ENCODE measurements at places on chromosomes 3 and 15. TPM values are rescaled to one million over a fixed set of nuclear protein-coding genes. Genes with fewer than 3 reads are reported as not detected.

GRCh38 chr3:188279502-188280335 lies 125.8 kb downstream of the LPP start:
- DNase-seq: no peak

DNA sequence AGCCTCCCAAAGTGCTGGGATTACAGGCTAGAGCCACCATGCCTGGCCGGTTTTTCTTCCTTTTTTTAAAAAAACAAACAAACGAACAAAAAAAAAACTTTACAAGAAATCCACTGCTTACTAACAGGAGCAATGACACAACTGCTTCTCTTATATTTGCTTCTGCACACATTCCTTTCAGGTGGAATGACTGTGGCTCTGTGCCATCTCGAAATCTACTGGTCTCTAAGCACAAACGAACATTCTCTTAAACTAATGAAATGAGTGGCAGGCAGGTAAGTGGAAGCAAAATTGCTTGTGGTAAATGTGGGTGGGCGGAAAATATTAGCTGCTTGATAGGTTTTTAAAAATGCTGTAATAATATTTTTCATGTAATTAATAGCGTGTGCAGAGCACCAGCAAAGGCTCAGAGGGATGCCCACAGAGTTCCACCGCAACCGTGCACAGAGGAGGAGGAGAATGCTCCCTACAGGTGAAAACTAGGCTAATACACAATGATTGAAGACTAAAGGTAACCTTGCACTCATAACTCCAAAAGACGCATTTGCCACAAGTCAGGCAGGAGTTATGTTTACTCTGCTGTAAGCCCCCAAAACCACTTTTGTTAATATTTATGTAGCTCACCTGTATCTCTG lies 77.4 kb downstream of the LSAMP start:
- DNase-seq: no peak

GRCh38 chr3:182979103-182979673 lies 1.1 kb downstream of the DCUN1D1 start:
- DNase-seq: no peak

DNA sequence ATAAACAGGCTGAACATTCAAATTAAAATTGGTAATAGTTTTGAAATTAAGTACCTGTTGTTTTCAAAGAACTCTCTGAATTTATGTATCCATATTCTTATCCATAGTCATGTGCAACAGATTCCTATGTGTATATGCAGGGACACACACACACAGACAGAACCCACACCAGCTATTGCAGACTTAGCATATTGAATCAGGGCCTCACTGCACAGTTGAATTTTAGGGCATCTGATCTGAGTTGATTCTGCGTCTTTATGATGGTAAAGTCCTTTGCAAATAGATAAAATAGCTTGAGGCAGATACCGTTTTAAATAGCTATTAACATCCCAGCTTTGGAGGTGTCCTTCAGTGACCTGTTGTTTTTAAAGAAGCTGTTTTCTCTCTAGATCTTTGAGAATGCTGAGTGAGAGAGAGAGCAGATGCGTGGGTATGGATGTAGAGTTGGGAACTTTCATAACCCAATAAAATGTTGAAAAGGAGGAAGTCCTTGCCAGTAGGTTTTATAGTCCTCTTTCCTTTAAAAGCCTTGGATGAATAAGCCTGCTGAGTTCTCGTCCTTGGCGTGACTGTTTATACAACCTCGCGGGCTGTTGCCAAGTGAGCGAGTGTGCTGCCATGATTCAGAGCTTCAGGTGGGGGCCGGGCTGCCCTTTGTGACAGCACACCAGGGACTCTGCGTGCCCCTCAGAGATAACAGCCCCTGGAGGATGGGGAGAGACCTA lies 18.3 kb downstream of the MYZAP start:
- no peak for DNase-seq

GRAMD2A gene
- 4.6 TPM for polyA plus RNA-seq

All from right renal cortex interstitium (tissue), 3 donors.